ENCODE measurements at places on chromosomes 13 and 19. TPM values are rescaled to one million over a fixed set of nuclear protein-coding genes. Genes with fewer than 3 reads are reported as not detected.

The CCL25 gene
- total RNA-seq = not detected

- no peak for ATAC-seq
Observed at GRCh38 chr19:28862238-28862637, 350.7 kb downstream of the UQCRFS1 start.

- no peak for ATAC-seq
Observed at GRCh38 chr13:112849500-112849899, 119.5 kb upstream of the MCF2L start.

GRCh38 chr13:50209631-50210030 lies 194.4 kb downstream of the KCNRG start:
- ATAC-seq = no peak

All from esophagus mucosa (tissue), 1 donor.